Stimulated activated CD8-positive, alpha-beta memory T cell treated with anti-CD3 and anti-CD28 coated beads, Interleukin-7, amount 100 ng/mL, for 24 hours (primary cell): ENCODE measurements at places on chromosomes 2 and 18.

DNA sequence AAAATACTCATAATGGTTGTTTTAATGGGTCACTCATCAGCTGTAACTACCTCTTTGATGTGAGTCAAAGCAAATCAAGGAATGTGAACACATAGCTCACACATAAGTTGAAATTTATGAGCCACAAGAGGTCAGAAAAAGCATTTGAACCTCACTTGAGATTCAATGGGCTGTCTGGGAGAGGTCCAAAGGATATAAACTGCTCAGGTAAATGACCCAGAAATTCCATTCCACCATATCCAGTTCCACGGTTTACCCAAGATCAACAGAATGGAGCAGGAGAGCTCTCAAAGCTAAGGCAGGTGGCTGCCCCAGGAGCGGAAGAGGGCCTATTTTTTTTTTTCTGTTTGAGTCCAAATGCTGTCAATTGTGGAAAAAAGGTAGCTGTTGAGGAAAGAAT is 464.1 kb downstream of the TNS1 start:
- no peak for DNase-seq

GRCh38 chr2:159744363-159744762 is 32.1 kb downstream of the MARCHF7 start:
- DNase-seq, result no peak

DNA sequence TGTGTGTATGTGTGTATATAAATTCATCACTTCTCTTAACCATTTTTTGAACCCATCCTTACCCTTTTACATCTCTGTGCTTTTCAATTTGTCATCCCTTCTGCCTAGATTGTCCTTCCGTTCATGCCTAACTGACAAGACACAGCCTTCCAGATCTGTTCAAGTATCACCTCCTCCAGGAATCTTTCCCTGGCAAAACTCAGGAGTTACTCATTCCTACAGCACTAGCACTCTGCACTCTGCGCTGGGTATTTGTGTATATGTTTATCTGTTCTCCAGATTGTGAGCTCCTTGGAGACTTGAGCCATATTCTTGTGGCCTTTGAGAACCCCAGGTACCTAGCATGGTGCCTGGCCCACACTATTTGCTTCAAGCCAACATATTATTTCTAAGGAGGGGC is 26.8 kb upstream of the ASXL2 start:
- no peak for DNase-seq

DNA sequence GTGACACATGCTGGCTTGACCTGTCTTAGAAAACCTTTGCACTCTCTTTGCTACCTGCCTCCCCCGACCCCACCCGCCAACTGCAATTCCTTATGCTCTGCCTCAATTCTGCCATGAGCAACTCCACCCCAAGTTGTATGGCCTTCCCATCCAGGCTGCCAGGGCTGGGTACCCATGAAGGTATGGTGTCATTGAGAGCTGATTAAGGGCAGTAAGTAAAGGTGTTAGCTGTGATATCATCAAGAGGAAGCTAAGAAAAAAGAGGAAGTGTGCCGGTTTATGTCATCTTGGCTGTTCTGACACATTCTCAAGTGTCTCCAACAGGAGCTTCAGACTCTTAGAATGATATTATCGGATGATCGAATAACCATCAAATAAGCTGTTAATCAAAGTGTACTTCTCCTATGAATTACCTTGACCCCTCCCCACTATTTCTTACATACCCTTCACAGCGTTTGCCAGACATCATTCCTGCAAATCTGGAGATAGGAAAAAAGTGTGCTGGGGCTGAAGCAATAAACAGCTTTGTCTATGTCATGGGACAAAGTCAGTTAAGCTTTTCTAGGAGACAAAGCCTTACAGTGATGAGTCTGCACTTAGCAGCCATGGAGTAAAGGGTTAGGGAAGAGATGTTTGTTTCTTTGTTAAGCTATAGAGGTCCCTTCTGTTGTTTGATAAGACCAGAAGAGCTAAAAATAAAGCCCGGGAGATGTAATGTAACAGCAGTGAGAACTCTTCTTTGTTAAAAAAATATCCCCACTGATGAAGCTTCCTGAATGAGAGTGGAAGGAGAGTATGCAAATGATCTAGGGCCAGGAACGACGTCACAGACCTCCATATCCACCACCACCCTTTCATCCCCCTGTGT is 40.4 kb upstream of the SMAD2 start:
- DNase-seq, result no peak

- no peak for DNase-seq
These were observed 77.0 kb upstream of the CNGA3 start for GRCh38 chr2:98269274-98269673.

DNA sequence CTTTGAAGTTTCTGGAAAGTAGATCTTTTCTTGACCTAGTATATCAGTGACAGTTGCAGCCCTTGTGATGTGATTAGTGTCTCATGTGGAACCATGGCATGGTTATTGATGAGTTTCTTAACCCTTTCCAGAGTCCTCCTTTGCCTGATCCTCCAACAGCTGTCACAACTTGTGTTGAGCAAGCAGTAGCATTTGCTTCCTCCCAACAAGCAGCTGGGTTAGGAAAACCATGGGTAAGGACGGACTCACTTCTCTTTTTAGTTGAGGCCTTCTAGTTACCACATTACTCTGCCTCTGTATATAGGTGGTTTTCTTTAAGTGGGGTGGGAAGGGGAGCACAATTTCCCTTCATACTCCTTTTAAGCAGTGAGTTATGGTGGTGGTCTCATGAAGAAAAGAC is 96.3 kb downstream of the XRCC5 start:
- DNase-seq, result no peak

DNA sequence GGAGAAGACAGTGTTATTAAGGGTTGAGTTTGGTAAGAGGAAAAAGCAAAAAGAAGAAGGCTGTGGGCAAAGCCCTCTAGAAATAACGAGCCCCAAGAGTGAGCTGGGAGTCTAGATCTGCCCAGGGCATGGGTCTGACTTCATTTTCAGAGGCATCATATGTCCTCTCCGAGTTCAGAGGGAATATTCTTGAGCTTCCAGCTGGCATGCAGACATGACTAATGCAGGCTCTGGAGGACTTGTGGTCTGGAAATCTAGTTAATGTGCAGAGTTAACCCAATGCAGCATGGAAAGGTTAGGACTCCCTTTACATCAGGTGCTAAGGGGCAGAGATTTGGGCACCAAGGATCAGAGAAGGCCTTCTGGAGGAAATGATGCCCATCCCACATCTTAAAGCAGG is 7.3 kb downstream of the ACMSD start:
- DNase-seq, result no peak

DNA sequence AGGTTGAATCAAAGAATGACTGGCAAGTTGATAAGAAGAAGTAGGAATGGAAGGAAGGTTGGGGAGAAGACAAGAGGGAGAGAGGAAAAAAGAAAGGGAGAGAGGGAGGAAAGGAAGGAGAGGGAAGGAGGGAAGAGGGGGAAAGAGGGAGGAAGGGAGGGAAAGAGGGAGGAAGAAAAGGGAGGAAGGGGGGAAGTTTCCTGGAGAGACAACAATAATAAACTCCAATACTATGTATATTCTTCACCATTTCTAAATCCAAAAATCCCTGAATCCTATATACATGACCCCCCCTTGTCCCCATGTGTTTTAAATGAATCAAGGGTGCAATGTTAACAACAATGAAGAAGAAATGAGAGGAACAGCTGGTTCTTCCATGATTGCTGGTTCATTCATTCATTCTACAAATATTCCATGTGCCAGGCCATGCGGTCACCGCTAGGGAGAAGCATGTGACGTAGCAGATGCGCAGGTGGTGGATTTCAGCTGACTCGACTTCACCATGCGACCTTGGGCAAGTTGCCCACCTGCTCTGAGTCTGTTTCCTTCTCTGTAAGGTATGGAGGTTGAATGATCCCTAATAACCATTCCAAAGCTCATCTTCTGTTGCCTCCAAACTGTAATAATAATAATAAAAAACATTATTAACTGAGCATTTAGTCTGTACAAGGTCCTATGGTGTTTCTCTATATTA is 77.6 kb downstream of the EN1 start:
- no peak for DNase-seq

DNA sequence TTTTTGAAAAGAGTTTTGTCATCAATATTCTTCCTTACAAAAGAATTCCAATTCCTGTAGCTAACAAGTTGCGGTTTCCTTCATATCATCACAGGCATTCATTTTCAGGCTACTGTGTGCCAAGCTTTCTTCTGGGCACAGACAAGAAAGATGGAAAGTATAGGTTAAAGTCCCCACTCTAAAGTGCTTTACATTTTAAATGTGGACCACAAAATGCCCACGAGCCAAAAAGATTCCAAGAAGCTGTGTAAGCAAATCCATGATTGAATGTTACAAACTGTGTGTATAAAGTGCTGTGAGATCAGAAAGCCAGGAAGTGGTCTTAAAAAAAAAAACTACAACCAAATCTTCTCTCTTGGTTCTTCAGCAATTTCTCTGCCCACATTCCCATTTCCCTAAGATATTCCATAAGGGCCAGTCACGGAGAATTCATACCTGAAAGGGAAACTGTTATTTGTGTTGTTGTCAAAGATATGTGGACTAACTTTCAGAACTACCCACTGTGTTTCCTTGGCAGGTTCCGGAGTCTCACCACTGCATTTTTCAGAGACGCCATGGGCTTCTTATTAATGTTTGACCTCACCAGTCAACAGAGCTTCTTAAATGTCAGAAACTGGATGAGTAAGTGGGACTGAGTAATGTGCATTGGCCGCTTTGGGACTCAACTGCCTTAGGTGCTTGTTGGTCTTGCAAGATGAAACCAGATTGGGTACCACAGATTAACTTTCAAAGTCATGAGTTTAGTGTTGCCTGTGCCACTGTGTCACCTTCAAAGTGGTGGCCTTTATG is 55.7 kb downstream of the RAB27B start:
- DNase-seq, result no peak

GRCh38 chr2:238100821-238101771 is 956 bp downstream of the ESPNL start:
- DNase-seq, result no peak

- no peak for DNase-seq
These were observed 463.2 kb downstream of the THSD7B start for GRCh38 chr2:137228566-137228965.

DNA sequence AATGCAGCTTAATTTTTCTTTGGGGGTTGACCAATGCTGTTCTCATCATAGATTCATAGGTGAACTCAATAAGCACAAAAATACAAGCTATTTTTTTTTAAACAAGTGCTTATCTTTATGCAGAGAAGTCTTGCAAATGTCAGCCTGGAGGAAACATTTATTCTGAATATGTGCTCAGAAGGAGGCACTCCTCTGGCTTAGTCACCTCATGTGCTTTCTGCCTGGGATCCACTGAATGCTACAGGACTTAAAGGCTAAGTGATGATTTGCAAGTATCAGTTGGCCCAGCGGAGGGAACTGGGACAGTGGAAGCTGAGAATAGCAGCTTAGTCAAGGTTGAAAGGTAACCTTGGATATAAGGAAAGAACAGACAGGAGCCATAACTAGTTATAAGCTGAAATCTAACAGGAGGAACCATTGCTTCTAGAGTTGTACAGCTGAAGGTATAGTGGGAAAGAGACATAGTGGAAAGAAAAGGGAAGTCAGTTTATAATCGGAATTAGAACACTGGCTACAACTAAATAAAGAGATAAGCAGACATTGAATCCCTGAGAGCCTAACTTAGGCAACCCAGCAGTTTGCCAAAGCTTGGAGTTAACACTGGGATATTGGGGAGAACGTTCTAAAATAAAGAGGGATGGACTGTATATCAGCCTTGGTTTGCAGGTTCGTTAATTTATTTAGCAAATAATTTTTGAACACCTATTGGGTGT is 488.7 kb downstream of the SUCLG1 start:
- DNase-seq, result no peak
